HepG2 (cell line): ENCODE measurements at places on chromosomes 5 and 9. TPM values are rescaled to one million over a fixed set of nuclear protein-coding genes. Genes with fewer than 3 reads are reported as not detected.

The PCA3 gene
- polyA plus RNA-seq: not detected in 2 replicates

The WNT8A gene
- polyA plus RNA-seq: 0.04 TPM in 1 of 2 replicates, not detected in the other

The NEUROG1 gene
- polyA plus RNA-seq: not detected in 2 replicates

The HARS2 gene
- polyA plus RNA-seq: 17.6 and 17.9 TPM in 2 replicates

The CCDC192 gene
- polyA plus RNA-seq: not detected in 2 replicates

The SLC45A2 gene
- polyA plus RNA-seq: 0.13 and 0.24 TPM in 2 replicates

The PIGO gene
- 24.4 and 26.2 TPM in 2 replicates for polyA plus RNA-seq

The TAF11L10 gene
- polyA plus RNA-seq: not detected in 2 replicates
